ENCODE measurements at places on chromosomes 1 and 21.

- peak; percentile 49 for DNase-seq
- no peaks in the 10 kb centered on the region for H3K27me3 ChIP-seq
- H3K27ac ChIP-seq: no peak overlapping the region
Observed at GRCh38 chr1:163315773-163316374, 5.9 kb upstream of the NUF2 start.

- H3K27me3 ChIP-seq: no peaks in the 10 kb centered on the region
- H3K27ac ChIP-seq: no peak overlapping the region
- H3K4me3 ChIP-seq: no peak overlapping the region
- DNase-seq: no peak
- H3K36me3 ChIP-seq: no peaks in the 10 kb centered on the region
Observed at GRCh38 chr1:77394166-77394565, 112.3 kb downstream of the AK5 start.

DNA sequence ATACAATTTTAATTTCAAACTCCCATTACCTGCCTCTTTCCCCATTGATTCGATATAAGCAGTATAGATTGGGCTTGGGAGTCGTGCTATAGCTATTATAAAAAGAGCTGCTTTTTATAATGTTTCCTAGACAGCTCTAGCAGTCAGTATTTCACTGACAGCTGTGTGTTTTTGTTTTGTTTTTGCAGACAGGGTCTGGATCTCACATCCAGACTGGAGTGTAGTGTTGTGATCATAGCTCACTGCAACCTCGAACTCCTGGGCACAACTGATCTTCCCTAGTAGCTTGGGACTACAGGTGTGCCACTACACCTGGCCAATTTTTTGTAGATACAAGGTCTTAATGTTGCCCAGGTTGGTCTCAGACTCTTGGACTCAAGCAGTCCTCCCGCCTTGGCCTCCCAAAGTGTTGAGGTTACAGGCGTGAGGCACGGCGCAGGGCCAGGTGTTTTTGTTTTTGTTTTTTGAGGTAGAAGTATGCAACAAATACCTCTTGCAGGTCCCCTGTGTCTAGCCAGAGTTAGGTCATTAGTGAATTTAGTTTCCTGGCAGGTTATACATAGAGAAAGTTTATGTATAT lies 1.7 kb downstream of the NASP start:
- H3K27ac ChIP-seq: no peak overlapping the region
- no peak for DNase-seq
- no peaks in the 10 kb centered on the region for H3K27me3 ChIP-seq
- no peaks in the 10 kb centered on the region for H3K36me3 ChIP-seq

DNA sequence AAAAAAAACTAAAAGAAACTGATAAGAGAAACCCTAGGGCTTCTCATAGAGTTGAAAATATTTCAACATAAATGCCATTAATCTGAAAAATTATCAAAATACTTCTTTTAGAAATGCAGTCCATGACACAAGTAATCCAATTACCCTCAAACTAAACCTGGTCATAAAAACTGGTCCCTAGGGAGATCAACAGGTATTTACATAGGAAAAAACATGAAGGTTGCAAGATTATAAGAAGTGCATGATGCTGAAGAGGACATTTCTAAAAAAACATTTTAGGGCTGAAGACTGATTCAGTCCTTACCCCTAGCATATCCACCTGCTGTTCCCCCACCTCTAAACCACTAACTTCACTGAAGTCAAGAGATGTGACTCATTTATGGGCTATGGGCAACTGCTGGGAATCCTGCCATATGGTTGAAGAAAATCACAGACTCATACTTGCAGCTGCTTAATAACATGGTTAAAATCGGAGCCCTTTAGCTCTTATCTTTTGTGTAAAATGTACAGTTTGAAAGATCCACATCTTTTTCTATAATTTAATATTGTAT lies 131.0 kb upstream of the RUNX1 start:
- H3K27ac ChIP-seq: no peak overlapping the region
- H3K27me3 ChIP-seq: no peaks in the 10 kb centered on the region
- no peak for DNase-seq
- no peak overlapping the region for H3K4me3 ChIP-seq
- H3K36me3 ChIP-seq: no peaks in the 10 kb centered on the region

DNA sequence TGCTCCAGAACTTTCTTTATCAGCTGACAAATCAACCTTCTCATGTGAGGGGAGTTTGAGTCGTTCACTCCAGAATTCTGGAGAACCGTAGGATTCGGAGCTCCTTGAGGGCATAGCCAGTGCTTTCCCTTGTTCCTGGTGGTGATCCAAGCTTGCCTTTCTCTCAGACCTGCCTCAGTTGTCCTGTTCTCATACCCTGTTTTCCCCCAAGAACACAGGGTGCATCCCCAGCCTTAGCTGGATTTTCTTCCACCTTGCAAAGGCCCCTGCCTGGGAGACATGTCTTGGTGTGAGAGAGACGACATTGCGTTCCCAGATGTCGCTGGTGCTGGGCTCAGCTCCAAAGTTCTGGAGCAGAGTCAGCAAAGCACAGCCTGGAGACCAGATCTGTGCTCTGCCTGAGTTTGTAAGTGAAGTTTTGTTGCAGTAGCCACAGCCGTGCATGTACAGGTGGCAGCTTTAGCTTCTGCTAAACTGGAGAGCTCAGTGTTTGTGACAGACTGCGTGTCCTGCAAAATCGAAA lies 40.0 kb downstream of the ABCG1 start:
- H3K27ac ChIP-seq: no peak overlapping the region
- no peak for DNase-seq
- H3K36me3 ChIP-seq: no peaks in the 10 kb centered on the region
- no peak overlapping the region for H3K4me3 ChIP-seq

DNA sequence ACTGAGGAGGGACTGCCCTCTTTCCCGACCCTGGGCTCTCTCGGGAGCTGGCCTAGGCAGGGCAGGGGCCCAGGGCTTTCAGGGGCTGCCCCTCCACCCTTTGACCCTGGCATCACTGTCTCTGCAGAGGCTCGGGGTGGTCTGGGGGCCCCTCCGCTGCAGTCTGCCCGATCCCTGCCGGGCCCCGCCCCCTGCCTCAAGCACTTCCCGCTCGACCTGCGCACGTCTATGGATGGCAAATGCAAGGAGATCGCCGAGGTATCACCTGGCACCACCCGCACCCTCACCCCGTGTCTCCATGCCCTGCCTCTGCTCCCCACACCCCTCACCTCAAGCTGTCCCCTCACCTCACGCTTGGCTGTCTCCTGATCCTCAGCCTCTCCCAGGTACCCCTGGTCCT lies 5.5 kb downstream of the AMPD2 start:
- no peaks in the 10 kb centered on the region for H3K27me3 ChIP-seq
- no peaks in the 10 kb centered on the region for H3K36me3 ChIP-seq
- no peak for DNase-seq
- no peak overlapping the region for H3K4me3 ChIP-seq

- no peaks in the 10 kb centered on the region for H3K36me3 ChIP-seq
- H3K4me3 ChIP-seq: no peak overlapping the region
- H3K27ac ChIP-seq: no peak overlapping the region
Observed at GRCh38 chr1:92543131-92544055, 56.7 kb upstream of the GFI1 start.

DNA sequence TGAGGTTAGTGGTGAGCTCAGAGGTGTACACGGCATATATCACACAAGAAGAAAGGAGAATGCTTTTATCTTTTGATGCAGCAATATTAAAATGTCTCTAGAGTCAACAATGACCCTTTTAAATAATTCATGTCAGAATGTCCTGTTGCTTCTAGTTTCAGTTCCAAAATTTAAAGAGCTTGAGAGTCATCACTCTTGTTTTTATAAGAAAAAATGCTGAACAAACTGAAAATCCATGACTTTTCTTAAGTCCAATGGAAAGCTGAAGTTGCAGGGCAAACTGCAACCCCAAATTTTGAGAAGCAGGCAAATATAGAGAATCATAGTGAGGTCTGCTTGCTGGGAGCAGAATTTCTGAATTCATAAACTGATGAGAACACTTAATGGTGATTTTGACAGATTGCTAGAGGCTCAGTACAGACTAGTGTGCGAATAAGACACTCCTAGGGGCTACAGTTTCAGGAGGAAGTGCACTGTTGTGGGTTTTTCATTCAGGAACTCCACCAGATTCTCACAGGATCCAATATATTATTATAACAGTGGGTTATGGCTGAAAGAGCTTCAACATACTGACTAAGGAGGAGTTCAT lies 135.1 kb downstream of the CLIC6 start:
- no peak overlapping the region for H3K4me3 ChIP-seq
- peaks cover 14% of the 10 kb centered on the region for H3K36me3 ChIP-seq
- no peaks in the 10 kb centered on the region for H3K4me1 ChIP-seq
- no peak overlapping the region for H3K27ac ChIP-seq
- DNase-seq: no peak

DNA sequence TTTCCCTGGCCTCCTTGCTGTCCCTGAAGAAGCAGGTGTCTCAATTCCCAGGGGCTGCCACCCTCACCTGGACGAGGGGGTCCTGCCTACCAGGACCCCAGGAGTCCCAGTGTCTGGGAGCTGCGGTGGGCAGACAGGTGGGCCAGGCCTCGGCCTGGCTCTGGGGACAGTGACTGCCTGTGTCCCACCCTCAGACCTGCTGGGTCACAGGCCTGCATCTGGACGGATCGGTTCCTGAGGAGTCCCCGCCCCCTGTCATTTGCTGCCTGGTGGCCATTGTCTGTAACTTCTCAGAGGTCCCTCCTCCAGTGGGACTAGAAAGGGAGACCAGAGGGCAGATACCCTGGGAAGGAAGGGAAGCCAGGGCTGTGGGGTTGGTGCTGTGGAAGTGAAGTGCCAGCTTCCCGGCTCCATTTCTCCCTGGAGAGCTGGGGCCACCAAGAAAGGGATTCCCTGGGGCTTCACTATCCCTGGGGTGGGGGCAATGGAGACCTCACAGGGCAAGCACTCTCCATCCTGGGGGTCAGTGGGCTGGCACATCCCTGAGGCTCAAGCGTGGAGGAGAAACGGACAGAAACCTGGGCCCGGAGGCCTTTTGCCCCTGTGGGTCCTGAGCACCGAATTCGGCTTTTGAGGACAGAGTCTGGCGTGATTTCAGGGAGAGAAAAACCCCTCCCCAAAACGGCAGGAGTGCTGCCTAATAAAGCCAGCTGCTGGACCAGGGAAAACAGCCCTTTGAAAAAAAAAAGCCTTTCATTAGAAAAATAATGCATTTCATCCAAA lies 157.3 kb downstream of the PEX14 start:
- no peak overlapping the region for H3K27ac ChIP-seq
- no peaks in the 10 kb centered on the region for H3K27me3 ChIP-seq
- DNase-seq: no peak
- no peaks in the 10 kb centered on the region for H3K4me1 ChIP-seq

DNA sequence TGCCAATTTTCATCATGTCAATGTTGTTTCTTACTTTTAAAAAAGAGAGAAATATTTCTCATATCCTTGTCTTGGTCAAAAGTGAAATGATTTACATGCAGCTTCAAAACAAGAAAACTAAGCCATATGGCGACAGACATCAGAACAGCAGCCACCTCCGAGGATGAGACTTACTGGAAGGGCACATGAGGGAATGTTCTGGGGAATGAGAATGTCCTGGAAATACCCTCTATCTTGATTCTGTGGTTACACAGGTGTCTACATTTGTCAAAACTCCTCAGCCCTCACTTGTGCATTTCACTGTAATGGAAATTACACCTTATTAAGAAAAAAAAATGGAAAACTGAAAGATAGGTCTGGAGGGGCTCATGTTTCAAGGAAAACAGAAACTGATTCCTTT lies 14.2 kb upstream of the ECE1 start:
- peaks cover 39% of the 10 kb centered on the region for H3K4me1 ChIP-seq
- peaks cover 3% of the 10 kb centered on the region for H3K36me3 ChIP-seq
- no peaks in the 10 kb centered on the region for H3K27me3 ChIP-seq
- H3K4me3 ChIP-seq: no peak overlapping the region
- DNase-seq: no peak

DNA sequence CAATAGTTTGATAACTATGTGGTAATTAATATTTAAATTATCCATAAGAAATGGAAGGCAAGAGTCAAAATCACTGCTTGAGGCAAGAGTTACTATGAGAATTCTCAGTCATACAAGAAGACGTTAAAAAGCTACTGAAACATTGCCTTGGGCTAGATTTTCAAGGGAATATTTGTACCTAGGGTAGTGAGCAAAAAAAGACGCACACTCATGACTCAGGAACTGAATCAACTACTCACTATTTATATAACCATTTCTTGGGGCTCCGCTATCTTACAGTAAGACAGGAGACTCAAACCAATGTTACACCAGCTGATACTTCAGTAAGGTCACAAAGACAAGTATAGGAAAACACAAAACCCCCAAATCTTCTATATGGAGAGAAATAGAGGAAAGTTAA lies 151.5 kb upstream of the RNPC3 start:
- DNase-seq: no peak
- no peaks in the 10 kb centered on the region for H3K4me1 ChIP-seq

GRCh38 chr1:201505503-201505890 lies 1.4 kb downstream of the CSRP1 start:
- H3K4me1 ChIP-seq: peaks cover 25% of the 10 kb centered on the region
- no peak overlapping the region for H3K27ac ChIP-seq
- DNase-seq: no peak
- no peaks in the 10 kb centered on the region for H3K36me3 ChIP-seq
- H3K4me3 ChIP-seq: no peak overlapping the region

- no peak overlapping the region for H3K4me3 ChIP-seq
- no peaks in the 10 kb centered on the region for H3K36me3 ChIP-seq
- H3K27ac ChIP-seq: no peak overlapping the region
- DNase-seq: peak; percentile 52
Observed at GRCh38 chr1:55021942-55022546, 17.3 kb upstream of the PCSK9 start.

GRCh38 chr1:102151242-102151641 lies 154.5 kb upstream of the OLFM3 start:
- H3K36me3 ChIP-seq: no peaks in the 10 kb centered on the region
- DNase-seq: no peak
- no peaks in the 10 kb centered on the region for H3K27me3 ChIP-seq

- no peak overlapping the region for H3K27ac ChIP-seq
- no peak overlapping the region for H3K4me3 ChIP-seq
- no peak for DNase-seq
- no peaks in the 10 kb centered on the region for H3K27me3 ChIP-seq
Observed at GRCh38 chr1:208101661-208102431, 142.3 kb downstream of the PLXNA2 start.

DNA sequence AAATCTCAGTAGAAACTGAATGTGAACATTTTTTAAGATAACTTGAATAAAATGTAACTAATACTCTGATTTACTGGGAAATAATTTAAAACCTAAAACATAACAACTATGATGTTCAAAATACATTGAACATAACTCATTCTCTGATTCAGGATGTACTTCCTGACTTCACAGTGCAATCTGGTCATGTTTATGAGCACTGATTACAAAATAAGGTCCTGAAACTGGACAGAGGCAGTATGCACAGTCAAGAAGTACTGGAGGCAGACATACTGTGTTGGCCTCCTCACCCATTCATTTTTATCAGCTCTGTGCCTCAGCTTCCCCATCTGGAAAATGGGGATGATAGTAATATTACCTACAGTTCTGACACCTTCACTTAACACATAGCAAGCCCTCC lies 651.3 kb downstream of the PTPRC start:
- H3K36me3 ChIP-seq: no peaks in the 10 kb centered on the region
- H3K27me3 ChIP-seq: no peaks in the 10 kb centered on the region
- no peak overlapping the region for H3K27ac ChIP-seq
- peak; percentile 8 for DNase-seq
- no peak overlapping the region for H3K4me3 ChIP-seq

All from B cell (primary cell).